ENCODE measurements at places on chromosomes 7 and 10. TPM values are rescaled to one million over a fixed set of nuclear protein-coding genes. Genes with fewer than 3 reads are reported as not detected.

DNA sequence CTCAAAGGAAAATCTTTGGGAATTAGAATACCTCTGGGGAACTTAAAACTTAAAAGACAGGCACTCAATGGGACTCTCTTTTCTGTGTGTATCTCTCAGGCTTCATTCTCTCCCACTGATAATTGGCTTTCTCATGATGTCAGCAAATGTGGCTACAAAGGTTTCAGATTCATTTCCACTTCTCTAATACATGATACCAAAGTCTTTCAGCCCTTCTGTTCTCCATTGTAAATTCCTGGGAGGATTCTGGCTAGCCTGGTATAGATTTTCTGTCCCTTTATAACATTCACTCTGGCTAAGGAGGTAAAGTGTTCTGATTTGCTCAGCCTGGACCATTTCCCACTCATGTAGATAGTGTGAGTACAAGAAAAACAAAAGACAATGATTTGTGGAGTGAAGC lies 606.2 kb downstream of the PCDH15 start:
- DNase-seq = no peak
- H3K4me3 ChIP-seq = no peak overlapping the region
- no peaks in the 10 kb centered on the region for H3K4me1 ChIP-seq
- no peak overlapping the region for H3K27ac ChIP-seq

- H3K4me1 ChIP-seq = peaks cover 12% of the 10 kb centered on the region
- no peaks in the 10 kb centered on the region for H3K27me3 ChIP-seq
- DNase-seq = no peak
- H3K4me3 ChIP-seq = no peak overlapping the region
- H3K36me3 ChIP-seq = no peaks in the 10 kb centered on the region
Observed at GRCh38 chr7:37665352-37666022, 18.1 kb upstream of the GPR141 start.

DNA sequence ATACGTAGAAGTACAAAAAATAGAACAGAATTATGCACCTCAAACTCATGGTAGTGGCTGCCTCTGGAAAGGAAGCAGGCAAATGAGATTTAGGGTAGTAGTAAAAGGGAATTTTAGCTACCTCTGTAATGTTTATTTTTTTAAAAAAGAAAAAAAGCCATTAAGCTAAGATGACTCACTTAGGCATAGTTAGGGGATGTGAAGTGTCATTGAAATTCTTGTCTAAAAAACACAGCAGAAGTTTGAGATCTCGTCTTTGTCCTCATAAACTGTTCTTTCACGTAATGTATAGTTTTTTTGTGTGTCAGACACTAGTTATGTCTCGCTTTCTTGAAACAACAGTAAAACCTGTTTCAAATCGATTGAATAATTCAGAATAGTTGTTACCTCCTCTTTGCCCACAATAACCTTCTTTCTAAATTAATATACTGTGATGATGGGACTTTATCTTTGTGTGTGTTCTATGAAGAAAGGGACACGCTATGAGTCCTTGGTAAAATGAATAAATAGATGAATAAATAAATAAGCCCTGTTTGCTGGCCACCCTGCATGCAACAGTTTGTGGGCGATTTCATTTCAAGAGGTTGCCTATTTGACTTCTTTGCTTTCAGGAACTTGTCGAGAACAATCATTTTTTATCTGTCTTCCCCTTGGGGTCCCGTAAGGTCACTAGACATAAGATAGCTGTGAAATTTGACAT lies 14.5 kb upstream of the FBXW4 start:
- H3K36me3 ChIP-seq = no peaks in the 10 kb centered on the region
- no peak for DNase-seq
- H3K4me3 ChIP-seq = no peak overlapping the region
- no peaks in the 10 kb centered on the region for H3K27me3 ChIP-seq
- no peak overlapping the region for H3K27ac ChIP-seq
- peaks cover 16% of the 10 kb centered on the region for H3K4me1 ChIP-seq

GRCh38 chr7:36175886-36176285 lies 22.8 kb downstream of the EEPD1 start:
- H3K27me3 ChIP-seq = no peaks in the 10 kb centered on the region
- no peaks in the 10 kb centered on the region for H3K4me1 ChIP-seq
- no peak for DNase-seq
- no peaks in the 10 kb centered on the region for H3K36me3 ChIP-seq
- no peak overlapping the region for H3K4me3 ChIP-seq
- no peak overlapping the region for H3K27ac ChIP-seq

DNA sequence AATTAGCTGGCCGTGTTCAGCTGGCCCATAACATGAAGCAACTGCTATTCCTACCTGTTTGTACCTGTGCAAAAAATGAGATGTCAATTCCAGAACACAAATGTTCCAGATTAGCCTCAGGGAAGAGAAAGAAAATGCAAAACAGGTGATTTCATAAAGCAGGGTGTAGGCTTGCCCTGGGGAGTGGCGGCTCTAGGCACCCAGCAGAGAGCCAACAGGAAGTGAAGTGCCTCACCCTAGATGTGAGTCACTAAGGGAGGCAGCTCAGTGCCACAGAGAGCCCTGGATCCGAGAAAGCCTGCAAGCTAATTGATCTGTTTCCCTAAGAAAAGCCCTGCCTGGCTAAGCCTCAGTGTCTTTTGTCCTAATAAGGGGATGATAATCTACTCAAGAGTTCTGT lies 240.0 kb downstream of the ARHGAP21 start:
- H3K4me3 ChIP-seq = no peak overlapping the region
- no peaks in the 10 kb centered on the region for H3K27me3 ChIP-seq
- H3K4me1 ChIP-seq = no peaks in the 10 kb centered on the region
- DNase-seq = peak; percentile 69
- no peak overlapping the region for H3K27ac ChIP-seq

- DNase-seq = peak; percentile 61
- H3K4me3 ChIP-seq = peak overlapping the region; percentile 47
- no peak overlapping the region for H3K27ac ChIP-seq
- peaks cover 7% of the 10 kb centered on the region for H3K4me1 ChIP-seq
- H3K27me3 ChIP-seq = no peaks in the 10 kb centered on the region
Observed at GRCh38 chr7:149682038-149682437, 91.3 kb downstream of the ZNF467 start.

GRCh38 chr7:28502408-28502807 lies 90.1 kb downstream of the CREB5 start:
- no peak overlapping the region for H3K27ac ChIP-seq
- no peaks in the 10 kb centered on the region for H3K27me3 ChIP-seq
- H3K36me3 ChIP-seq = no peaks in the 10 kb centered on the region
- no peak for DNase-seq
- no peak overlapping the region for H3K4me3 ChIP-seq

DNA sequence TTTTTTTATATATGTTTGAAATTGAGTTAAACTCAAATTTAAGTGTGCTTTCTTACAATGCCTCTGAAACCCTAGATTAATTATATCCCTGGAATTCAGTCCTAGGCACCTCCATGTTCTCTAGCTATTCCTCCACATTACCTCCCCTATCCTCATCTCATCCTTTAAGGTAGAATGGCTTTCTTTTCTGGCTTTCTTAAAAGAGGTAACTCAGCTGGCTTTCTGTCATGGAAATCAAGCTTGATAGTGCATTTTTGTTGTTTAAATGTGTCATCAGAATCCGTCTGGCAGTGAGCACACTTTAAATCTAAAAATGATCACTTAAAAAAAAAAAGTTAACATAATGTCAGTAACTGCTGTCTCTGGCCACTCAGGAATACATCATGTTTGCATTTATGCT lies 42.2 kb downstream of the AHR start:
- H3K36me3 ChIP-seq = no peaks in the 10 kb centered on the region
- no peaks in the 10 kb centered on the region for H3K27me3 ChIP-seq
- DNase-seq = no peak
- no peaks in the 10 kb centered on the region for H3K4me1 ChIP-seq
- H3K27ac ChIP-seq = no peak overlapping the region

The PLCE1 gene
- total RNA-seq = 13.1 TPM

The NKX2-3 gene
- total RNA-seq = not detected

The GRM8 gene
- total RNA-seq = 0.93 TPM

The CCDC3 gene
- 4.2 TPM for total RNA-seq

The RBAK gene
- 15.6 TPM for total RNA-seq

The SPDYE9 gene
- not detected for total RNA-seq

Data from endodermal cell (in vitro differentiated cells).